ENCODE measurements at places on chromosomes 7 and 10.

DNA sequence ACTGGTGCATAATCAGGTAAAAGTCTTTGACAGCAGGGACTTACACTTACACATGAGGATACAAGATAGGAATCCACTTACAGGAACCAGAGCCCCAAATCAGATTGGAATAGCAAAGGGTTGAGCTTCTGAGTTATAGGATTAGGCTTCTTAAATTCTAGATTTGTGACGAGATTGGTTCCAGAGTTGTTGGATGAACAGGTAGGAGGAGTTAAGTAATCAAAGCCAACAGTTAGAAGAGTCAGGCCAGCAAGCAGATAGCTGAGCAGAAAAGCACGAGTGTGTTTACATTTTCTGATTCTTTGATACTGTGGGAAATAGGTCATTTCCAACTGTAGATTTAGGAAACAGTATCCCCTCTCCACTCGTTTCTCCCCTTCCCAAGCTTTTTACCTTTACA lies 167.0 kb downstream of the MDFIC start:
- no peak for DNase-seq

DNA sequence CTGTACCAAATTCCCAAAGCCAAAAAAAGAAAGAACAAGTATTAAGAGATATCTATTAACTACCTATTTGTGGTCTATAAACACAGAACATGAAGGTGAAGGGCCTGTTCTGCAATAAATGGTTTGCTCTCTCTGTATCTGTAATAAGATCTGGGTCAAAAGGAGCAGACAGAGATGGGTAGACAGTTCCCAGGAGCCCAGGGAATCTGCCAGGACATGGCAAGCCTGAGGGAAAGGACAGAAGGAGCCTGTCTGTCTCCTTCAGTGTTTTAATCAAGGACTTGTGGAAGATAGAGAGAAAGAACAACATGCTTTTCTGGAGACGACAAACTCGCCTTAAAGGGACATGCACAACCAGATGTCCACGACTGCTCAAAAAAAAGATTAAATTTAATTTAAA lies 165.7 kb downstream of the ELMO1 start:
- DNase-seq, result no peak

GRCh38 chr7:33964417-33965182 lies 59.3 kb downstream of the BMPER start:
- DNase-seq, result no peak

- DNase-seq, result no peak
Measured at GRCh38 chr10:12431151-12432101, 82.1 kb downstream of the CAMK1D start.

GRCh38 chr10:17528306-17528862 lies 74.0 kb upstream of the ST8SIA6 start:
- DNase-seq, result no peak

DNA sequence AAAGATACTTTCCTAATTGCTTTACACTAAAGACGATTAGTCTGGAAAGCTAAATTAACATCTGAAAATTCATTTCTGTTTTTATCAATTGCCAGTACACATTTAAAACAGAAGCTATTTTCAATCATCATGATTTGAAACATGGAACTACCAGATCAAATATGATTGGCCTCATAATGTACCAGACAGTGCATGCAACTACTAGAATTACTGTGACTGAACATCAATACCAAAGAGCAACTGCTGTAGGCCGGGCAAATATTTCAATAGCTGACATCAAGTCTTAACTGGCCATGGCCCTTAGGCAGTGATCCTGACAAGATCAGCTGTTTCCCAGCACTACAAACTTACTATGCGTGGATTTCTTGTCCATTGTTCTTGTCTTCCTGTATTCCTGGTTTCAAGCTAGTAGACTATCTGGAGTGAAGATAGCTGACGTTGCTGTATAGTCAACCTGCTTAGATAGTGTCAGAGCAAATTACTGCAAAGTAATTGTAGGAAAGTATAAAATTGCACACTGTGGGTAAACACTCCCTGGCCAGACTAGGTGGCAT lies 21.7 kb upstream of the WNT16 start:
- no peak for DNase-seq

GRCh38 chr7:115223959-115224358 lies 302.1 kb downstream of the MDFIC start:
- DNase-seq, result no peak

DNA sequence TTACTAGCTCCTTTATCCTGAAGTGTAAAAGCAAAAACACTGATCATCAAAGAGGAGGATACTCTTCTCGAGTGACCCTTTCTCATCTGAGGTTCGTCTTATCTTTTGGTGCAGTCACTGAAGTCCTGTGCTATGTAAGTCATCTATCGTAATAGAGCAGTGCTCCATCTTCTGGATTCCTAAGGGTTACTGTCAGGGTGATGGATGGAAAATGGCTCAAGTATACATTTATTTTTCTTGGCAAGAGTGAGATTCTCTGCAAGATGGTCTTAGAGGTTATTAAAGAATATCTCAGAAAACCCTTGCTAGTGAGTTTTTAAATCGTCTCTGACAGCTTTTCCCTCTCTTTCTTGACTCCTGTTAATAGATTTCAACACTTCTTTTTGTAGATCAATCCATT lies 12.4 kb downstream of the PRKG1 start:
- DNase-seq, result no peak

GRCh38 chr7:87123105-87123504 lies 29.1 kb upstream of the DMTF1 start:
- no peak for DNase-seq

GRCh38 chr7:117874191-117874700 lies 1.0 kb upstream of the CTTNBP2 start:
- no peak for DNase-seq

DNA sequence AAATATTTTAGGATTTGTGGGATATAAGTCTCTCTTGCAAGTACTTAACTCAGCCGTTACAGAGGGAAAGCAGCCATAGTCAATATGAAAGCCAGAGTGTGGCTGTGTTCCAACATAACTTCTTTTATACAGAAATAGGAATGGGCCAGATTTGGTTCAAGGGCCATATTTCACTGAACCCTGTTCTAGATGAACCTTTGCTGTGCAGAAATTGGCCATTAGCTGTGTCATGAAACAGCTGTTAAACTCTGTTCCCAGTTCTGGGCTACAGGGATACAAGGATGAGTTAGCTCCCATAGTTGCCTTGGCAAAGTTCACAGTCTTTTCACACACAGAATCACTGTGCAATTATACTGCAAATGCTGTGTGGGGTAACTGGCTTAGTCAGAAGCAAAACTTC lies 213.9 kb upstream of the LRRN3 start:
- no peak for DNase-seq

- DNase-seq, result no peak
Measured at GRCh38 chr7:31476941-31477677, 36.8 kb upstream of the ITPRID1 start.

DNA sequence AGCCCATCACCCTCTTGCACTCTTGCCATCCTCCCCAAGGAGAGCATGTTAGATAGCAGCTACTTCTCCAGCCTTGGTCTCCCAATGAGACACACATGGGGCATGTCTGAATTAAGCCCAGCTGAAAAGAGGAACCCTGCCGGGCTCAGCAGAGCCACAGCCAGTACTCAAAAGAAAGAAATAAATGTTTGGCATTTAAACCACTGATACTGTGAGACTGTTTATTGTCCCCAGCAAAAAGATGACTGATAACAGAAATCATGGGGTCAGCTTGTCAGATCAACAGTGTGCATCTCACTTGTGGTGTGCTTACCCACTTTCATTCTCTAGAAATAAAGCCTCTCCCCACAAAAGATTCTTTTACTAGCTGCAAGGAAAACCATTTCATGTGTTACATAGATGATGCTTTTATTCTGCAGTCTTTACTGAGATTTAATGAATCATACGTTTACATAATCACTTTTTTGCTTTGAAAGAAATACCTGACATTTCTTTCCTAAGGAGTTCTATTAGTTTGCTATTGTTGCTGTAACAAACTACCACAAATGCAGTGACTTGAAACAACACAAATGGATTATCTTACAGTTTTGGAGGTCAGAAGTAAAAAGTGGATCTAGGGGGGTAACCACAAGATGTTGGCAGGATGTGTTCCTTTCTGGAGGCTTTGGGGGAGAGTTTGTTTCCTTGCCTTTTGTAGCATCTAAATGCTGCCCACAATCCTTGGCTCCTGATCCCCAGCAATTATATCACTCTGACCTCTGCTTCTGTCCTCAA lies 20.9 kb downstream of the ANKRD7 start:
- no peak for DNase-seq

- DNase-seq, result peak; percentile 30
Measured at GRCh38 chr7:20365486-20365885, 34.8 kb downstream of the ITGB8 start.

- DNase-seq, result no peak
Measured at GRCh38 chr10:131041441-131041840, 270.1 kb downstream of the TCERG1L start.

GRCh38 chr7:30721211-30721610 lies 30.7 kb upstream of the INMT start:
- no peak for DNase-seq

DNA sequence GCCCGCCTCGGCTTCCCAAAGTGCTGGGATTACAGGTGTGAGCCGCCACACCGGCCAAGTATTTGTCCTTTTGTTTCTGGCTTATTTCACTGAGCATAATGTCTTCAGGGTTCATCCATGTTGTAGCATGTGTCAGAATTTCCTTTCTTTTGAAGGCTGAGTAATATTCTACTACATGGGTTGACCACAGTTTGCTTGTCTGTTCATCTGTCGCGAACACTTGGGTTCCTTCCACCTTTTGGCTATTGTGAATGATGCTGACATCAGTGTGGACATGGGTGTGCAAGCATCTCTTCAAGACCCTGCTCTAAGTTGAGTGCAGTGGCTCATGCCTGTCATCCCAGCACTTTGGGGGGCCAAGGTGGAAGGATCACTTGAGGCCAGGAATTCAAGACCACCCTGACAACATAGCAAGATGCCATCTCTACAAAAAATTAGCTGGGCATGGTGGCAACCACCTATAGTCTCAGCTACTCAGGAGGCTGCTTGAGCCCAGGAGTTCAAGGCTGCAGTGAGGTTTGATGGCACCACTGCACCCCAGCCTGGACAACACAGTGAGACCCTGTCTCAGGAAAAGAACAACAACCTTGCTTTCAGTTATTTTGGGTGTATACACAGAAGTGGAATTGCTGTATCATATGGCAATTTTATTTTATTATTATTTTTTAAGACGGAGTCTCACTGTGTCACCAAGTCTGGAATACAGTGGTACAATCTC lies 17.0 kb downstream of the CHST12 start:
- no peak for DNase-seq

- DNase-seq, result no peak
Measured at GRCh38 chr7:99733448-99733847, 1.5 kb downstream of the CYP3A7 start.

Measured in inflammatory macrophage treated with lipopolysaccharide for 4 hours (primary cell).